ENCODE measurements at places on chromosomes 1 and 21.

- DNase-seq: no peak
These were observed 75.3 kb downstream of the PEX14 start for GRCh38 chr1:10549904-10550664.

DNA sequence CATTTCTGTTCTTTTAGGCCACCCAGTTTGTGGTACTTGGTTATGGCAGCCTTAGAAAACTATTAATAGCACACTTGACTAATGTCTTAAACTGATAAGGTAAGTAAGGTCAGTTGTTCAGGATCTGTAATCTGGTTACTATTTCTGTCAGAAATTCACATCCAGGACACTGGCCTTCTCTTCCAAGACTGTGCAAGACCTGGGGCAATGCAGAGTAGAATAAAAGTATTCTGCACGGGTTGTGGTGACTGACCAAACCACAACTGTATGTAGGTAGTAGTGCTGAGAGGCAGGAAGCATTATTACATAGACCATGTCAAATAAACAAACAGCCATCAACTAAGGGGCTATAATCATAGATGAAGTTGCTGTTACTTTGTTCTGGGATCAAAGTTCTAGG is 46.7 kb downstream of the WARS2 start:
- DNase-seq: no peak

- DNase-seq: no peak
These were observed 120.4 kb downstream of the TOMM20 start for GRCh38 chr1:235008239-235008638.

DNA sequence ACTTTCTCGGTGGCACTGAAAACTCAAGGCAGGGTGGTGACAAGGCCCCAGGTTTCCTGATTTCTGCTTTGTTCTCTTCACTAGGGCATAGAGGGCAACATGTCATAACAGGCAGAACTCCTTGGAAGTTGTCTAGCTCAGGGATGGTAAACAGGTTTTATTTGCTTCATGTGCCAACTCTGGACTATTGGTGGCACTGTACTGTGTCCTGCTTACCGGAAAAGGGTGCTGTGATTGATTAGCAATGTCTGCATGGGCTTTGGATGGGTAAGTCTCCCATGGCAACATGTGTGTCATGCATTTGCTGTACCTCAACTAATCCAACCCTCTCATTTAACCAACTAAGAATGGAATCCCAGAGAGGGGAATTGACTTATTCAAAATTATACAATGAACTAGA is 70.7 kb upstream of the USP24 start:
- no peak for DNase-seq

GRCh38 chr1:248918131-248918530 is 12.1 kb downstream of the PGBD2 start:
- DNase-seq: no peak

GRCh38 chr1:206655471-206655882 is 20.1 kb downstream of the DYRK3 start:
- DNase-seq: no peak
